ENCODE measurements at places on chromosomes 1 and 21.

- no peak for DNase-seq
Measured at GRCh38 chr1:51955797-51956527, 34.5 kb downstream of the RAB3B start.

GRCh38 chr1:25767437-25767770, 32.6 kb upstream of the SELENON start:
- no peak for DNase-seq

- DNase-seq: no peak
Measured at GRCh38 chr1:243827206-243827605, 22.8 kb downstream of the AKT3 start.

DNA sequence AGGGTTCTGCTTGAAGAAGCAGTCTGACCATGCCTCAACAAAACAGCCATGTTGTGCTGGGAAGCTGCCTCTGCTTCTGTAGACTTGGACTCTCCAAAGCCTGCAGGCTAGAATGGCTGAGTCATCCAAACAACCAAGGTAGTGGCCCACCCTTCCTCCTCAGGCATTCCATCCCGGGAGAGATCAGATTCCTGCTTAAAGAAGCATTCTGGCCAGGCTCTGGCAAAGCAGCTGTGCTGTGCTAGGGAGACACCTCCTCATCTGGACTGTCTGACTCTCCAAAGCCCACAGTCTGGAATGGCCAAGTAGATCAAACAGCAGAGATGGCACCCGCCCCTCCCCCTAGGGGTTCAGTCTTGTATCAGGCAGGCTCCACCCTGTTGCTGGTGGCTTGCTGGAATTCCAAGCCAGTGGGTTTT, 38.3 kb upstream of the F3 start:
- no peak for DNase-seq

DNA sequence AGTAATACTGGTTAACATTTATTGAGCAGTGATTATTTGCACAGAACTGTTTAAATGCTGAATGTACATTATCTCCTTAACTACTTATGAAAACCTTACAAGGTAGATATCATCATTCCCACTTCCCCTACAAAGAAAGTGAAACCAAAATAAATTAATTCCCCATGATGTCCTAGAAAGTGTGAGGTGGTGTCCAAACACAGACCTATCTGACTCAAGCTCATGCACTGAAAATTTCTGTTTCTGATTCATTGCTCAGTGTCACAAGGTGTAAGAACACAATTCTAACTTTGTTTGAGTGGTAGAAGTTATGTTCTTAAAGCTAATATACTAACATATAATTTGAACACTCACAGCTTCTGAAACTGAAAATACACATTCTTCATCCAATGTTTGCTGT, 178.7 kb downstream of the MRPL39 start:
- peak; percentile 49 for DNase-seq

GRCh38 chr1:117919376-117919775, 10.0 kb downstream of the GDAP2 start:
- no peak for DNase-seq

- DNase-seq: peak; percentile 20
Measured at GRCh38 chr1:98661544-98662355, at the start of gene SNX7. Gene SNX7 (plus strand): TSS chr1:98661721. CDS start chr1:98661732, 11 bp downstream.

DNA sequence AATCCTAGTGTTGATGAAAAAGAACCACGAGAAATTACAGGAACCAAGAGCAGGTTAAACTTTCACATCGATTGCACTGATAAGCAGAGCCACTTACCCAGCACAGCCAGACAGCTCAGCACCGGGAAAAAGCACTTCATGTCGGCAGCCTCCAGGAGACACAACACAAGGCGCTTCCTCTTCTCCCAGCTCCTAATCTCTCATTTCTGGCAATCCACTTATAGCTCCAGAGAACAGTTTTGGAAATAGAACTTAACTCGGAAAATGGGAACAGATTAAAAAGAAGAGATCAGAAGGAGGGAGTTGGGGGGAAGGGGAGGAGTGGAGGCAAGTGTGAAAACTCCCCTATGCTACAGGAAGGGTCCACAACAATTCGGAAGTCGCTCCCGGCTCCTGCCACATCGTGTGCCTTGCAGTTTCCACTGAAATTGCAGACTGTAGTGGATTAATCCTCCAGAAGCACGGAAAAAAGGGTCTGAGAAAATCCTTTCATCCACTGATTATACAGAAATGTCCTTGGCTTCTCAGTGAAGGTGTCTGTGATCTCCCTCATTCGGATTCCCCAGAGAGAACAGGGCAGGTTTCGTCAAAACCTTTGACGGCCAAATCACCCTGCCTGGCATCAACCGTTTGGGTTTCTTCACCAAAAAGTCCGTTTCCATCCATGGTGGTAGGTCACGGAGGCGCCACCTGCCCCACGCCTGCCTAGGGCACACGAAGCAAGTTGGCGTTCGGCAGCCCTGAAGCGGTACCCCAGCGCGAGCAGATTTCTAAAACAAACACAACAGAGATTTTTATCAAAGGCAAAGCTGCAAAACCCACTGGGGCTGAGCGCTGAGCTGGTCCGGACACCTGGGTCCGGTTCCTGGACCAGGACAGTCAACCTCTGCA, 1.1 kb downstream of the IGSF3 start:
- no peak for DNase-seq

DNA sequence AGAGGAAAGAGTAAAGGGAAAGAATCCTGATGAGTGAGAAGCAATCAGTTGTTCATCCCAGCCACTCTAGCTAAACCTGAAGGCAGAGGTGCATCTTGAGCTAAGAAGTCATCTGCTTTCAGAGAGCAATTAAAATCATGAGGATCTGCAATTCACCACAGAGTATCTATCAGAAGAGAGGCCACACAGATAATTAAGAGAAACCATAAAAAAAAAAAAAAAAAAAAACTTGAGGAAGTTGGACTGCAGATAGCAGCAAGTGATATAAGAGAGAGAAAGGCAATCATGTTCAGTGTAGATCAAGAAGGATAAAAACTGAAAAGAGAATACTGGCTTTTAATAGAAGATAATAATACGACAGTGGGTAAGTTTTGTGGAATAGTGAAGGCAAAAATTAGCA, 17.7 kb downstream of the FOXJ3 start:
- no peak for DNase-seq

GRCh38 chr1:231279081-231279480, 38.1 kb downstream of the GNPAT start:
- DNase-seq: no peak

- no peak for DNase-seq
Measured at GRCh38 chr1:92826792-92827191, 5.0 kb upstream of the RPL5 start.

DNA sequence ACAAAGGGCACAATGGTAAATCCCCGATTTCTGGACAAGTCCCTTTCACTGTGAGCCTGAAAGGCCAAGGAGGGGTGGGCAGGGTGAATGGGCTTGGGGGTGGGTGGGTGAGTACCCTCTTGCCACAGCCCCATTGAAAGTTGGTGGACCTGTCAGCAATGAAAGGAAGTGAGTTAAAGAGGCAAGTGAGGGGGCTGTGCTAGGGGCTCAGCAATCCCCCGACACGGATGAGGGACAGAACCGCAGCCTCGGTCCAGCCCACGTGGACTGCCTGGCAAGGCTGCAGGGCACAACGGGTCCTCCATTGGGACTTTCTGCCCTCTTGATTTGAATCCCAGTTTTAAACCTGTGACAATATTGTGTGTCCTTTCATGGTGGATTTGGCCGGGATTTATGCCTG, 255.3 kb downstream of the FOXD2 start:
- DNase-seq: no peak

GRCh38 chr21:37579356-37579755, 212.8 kb downstream of the DYRK1A start:
- DNase-seq: no peak

DNA sequence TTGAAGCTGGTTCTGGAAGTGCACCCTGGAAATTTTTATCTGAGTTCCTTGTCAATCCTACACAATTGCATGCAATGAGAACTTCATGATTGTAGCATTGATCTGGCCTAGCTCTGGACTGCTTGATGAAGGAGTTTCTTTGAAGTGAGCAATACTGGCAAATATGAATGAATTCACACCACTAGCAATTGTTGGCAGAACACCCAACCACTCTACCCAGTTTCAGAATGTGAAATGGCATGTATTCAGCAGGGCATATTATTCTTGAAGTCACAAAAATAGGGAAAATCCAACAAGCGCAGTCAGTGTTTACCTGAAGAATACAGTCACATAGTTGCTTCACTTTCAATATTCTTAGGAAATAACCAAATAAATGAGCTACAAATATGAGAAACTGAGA, 57.3 kb downstream of the RGS5 start:
- DNase-seq: no peak

GRCh38 chr21:43904331-43904781, 39.3 kb downstream of the AGPAT3 start:
- no peak for DNase-seq

- DNase-seq: no peak
Measured at GRCh38 chr1:194362327-194362726, 1175.9 kb upstream of the B3GALT2 start.

- DNase-seq: no peak
Measured at GRCh38 chr1:18183533-18183932, 75.9 kb downstream of the IGSF21 start.

DNA sequence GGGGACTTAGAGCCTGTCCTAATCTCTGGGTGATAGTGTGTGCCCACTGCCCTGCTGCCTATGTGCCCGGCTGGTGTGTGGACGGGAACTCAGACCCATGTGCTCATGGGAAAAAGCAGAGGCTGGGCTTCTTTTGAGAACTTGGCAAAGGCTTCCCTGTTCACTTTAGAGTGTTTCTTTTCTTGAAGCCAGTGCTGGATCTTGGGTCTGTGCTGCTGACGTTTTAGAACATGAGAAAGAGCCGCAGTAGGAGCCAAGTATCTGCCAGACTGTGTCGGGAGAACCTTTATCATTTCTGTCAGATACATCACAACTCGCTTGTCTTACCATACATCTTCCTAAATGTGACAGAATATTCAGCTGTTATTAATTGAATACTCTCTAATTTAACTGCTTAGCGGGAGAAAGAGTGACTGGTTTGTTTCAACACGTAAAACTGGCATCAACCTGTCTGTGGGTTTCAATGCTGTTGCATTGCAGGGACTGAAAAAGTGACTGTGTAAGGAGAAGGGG, 195.2 kb downstream of the PBX1 start:
- DNase-seq: no peak

- no peak for DNase-seq
Measured at GRCh38 chr1:8571200-8571984, 246.0 kb downstream of the RERE start.

GRCh38 chr21:37253991-37254390, 13.1 kb downstream of the VPS26C start:
- no peak for DNase-seq

DNA sequence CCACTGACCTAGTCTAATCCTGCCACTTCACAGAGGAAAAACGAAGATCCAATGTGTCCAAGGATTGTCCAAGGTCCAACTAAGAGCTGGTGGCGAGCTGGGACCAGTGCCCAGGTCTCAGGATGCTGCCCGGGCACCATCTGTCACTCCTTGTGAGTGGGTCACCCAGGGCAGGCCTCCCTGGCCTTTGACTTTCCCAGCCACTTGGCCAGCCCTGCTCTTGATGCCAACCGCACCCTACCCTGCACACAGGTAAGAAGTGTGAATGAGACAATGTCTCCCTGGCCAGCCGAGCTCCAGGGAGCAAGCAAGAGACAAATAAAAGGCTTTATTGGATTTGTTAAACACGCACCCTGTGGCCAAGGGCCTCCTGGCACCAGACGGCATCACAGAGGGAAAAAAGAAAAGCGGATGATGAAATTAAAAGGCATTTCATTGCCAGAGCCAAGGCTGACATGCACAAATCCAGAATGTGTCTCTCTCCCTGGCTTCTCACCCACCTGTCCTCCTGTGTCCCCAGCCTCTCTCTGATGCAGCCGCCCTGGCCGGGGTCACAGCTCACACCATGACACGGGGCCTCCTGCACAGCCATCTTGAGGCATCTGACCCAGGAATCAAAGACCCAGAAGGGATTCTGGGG, 72.8 kb downstream of the CAMK2N1 start:
- DNase-seq: no peak

DNA sequence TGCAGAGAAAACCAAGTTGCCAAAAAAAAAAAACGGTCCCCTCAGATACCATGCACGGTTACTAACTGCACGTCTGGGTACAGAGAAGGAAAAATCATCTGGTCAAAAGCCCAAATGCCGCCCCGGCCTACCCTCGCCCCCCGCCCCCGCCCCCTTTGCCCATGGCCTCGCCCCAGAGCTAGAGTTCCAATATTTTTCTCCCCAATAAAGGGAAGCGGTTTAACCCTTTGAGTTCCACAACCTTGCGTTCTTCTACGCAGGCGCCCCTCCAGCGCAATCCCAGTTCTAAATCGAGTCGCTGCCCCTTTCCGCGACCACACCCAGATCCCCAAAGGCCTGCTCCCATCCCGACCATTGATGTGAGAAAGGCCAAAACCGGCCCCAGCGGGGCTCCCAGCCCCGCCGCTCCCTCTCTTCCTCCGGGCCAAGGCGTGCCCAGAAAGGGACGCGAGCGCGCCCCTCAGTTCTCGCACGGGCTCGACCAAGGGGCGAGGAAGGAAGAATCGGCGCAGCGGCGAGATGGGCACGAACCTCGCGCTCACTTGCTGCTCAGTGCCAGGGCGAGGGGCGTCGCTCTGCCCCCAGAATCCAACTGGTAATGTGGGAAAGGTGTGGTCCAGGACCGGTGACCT, 797 bp downstream of the WDR47 start:
- peak; percentile 45 for DNase-seq

DNA sequence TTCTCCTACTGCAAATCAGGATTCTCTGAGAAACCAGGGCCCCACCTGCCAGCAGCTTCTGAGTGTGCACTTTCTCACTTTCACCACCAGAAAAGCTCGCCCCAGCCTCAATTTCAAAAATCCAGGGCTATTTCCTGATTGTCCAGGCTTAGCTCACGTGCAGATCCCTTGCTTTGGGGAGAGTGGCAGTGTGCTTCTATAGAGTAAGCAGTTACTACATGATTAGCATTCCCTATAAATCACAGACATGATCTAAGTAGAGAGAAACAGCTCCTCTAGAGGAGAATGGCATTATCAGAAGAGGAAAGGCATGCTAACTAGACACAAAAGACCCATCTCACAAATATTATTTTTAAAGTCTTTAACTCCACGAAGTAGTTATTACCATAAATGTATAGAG, 456.0 kb upstream of the PKN2 start:
- DNase-seq: no peak

GRCh38 chr1:156492591-156493080, 7.9 kb downstream of the MEF2D start:
- no peak for DNase-seq

- no peak for DNase-seq
Measured at GRCh38 chr1:206702803-206703202, 18.1 kb downstream of the MAPKAPK2 start.

DNA sequence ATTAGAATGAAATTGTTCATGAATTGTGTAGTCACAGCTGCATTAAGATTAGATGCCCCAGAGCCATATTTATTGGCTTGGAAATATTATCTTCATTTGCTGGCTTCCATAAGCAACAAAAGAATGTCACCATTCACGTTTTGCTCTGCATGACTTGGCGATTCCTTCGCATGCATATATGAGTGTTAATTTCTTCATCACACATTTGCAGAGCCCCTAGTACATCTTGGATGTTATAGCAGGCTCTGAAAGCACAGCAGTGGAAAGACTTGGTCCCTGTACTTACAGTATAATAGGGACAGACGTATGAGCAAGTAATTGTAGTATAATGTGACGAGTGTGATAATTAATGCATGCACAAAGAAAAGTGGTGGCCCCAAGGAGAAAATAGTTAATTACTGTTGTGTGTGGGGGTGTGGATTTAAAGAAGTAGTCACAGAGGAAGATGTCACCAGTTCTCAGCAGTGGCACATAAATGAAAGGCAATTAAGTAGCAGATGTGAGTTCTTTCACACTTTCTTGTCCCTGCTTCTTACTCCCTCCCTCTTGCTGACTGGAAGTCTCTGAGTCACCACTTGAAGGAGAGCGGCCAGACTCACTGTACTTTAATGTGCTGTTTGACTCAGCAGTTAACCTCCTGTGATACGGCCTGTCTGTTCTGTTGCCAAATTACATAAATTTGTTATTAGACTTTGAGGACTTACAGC, 21.0 kb downstream of the S100A10 start:
- peak; percentile 85 for DNase-seq

All from activated CD4-positive, alpha-beta T cell treated with anti-CD3 and anti-CD28 coated beads, Interleukin-2, Interleukin-6, amounts not matched to agents 100 ng/mL and 50 ng/mL, durations not matched to agents 16 hours and 8 hours (primary cell).